ENCODE measurements at places on chromosomes 13 and 19.
A peak's percentile ranks its signal among the peaks of the same experiment; 100 is the strongest.

- DNase-seq: no peak
These were observed 199.4 kb upstream of the IPO5 start for GRCh38 chr13:97753942-97754670.

DNA sequence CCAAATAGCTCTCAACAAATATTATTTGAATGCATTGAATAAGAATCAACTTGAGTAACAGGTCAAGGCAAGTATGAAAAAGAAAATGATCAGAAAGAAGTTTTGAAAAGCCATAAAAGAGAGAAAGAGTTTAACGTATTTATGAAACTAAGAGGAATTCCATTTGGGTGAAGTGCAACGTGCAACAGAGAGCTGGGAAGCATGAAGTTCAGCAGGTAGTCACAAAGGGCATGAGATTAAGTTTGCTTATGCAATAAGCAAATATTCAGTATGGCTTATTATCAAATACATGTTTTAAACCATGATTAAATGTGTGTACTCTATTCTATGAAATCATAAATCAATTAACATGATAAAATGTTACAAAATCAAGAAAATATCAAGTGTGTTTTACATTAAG, 62.7 kb upstream of the PCDH17 start:
- no peak for DNase-seq

- DNase-seq: no peak
These were observed 154.8 kb downstream of the ABCC4 start for GRCh38 chr13:95146486-95146885.

GRCh38 chr19:55536951-55537740, at the start of gene SBK2:
Gene SBK2 (minus strand): TSS chr19:55537133. CDS start chr19:55536294, 839 bp downstream.
- peak; percentile 63 for DNase-seq

DNA sequence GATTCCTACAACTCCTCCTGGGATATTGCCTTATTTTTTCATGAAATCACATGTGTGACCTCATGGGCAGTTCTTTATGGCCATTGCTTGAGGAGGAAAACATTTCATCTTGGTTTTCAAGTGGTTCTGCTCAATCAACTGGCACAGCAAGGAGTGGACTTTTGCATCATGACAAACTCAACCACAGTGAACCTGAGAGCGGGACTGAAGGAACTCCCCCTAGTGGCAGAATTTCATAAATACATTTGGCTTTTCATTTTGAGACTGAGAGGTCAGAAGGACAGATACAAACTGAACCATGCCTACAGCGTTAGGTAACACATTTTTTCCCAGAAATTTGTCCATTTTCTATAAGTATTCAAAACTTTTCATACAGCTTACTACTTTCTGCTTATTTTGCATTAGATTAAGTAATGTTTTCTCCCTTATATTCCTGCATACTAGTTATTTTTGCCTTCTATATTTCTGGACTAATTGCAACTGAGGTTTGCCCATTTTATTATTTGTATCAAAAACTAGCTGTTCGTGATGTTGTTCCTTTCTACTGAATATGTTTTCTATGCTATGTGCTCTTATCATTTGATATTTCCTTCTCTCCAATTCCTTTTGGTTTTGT, 13.4 kb upstream of the SIGLEC12 start:
- peak; percentile 71 for DNase-seq

- peak; percentile 44 for DNase-seq
These were observed 4.1 kb downstream of the SWSAP1 start for GRCh38 chr19:11378319-11379189.

GRCh38 chr13:33033051-33033812, 17.0 kb downstream of the KL start:
- no peak for DNase-seq

DNA sequence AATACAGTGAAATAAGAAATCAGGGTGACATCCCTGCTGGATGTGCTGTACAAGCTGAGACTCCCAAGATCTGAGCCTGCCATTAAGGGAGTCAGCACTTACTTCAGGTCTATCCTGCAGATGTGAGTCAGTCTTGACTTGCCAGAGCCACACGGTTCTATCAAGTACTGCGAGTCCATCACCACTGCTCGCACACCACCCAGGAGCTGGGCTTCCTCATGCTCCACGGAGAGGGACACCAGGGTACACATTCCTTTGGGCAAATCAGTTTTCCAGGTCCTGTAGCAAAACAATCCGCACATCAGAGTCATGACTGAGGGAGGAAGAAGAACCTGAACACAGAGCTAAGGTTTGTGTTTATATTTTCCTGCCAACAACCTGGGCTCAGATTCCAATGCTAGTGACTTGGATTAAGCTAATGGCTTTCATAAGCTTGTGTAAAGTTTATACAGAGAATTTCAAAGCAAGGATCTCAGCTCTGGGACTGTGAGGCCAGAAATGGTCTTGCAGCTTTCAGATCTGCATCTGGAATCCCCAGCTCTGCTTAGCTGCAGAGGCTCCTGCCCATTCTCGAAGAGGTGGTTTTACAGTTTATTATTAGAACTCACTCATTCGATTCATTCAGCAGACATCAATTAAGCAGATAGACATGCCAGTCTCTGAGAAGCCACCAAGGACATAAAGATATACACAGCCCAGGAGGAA, 90.6 kb downstream of the KL start:
- peak; percentile 44 for DNase-seq

- no peak for DNase-seq
These were observed 28.6 kb downstream of the ZNF44 start for GRCh38 chr19:12265921-12266704.

DNA sequence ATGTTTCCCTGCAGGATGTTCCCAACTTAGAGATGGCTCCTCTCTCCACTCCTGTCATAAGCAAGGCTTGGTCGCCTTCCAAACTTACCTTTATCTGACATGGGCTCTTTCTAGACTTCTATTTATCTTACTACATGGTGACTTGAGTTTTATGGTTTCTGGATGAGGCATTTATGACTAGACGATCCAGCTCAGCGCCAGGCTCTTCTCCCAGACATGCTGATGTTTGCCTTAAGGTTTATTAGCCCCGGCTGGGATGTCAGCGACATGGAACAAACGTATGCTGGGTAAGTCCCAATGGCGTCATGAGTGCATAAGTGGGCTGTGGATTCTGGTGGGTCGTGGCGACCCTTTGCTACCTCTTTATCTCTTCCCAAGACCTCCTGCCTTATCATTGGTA, 39.8 kb upstream of the SLC15A1 start:
- no peak for DNase-seq

DNA sequence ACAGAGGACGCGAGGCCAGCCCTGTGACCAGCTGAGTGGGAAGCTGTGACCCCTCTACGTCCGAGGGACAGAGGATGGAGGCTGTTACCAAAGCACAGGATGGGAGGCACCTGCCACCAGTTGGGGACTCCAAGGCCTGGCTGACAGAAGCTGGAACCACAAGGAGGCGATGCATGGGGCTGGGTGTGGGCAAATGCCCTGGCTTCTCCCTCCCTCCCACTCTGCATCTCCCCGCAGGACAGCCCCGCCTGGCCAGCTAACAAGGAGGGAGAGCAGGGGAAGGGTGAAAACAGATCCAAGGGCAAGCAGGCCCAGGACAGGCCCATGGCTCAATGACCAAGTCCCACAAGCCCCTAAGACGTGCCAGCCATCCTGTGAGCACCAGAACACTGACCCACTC, 28.6 kb downstream of the AKT2 start:
- DNase-seq: no peak

DNA sequence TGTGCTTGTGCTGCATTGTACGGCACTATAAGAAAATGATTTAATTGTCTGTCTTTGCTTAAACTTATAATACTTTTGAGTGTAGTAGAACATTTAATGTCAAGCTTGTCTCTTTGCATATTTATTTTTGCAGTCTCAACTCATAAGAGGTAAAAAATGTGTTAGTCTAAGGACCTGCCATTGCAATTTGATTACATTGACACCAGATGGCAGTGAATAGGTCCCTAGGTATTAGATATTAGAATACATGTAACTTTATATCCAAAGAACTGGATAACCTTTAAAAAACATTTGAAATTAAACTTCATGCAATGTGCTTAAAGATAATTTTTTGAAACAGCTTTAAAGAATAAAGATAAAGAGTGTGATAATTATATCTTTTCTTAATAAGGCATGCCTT, 1421.3 kb downstream of the OLFM4 start:
- no peak for DNase-seq

DNA sequence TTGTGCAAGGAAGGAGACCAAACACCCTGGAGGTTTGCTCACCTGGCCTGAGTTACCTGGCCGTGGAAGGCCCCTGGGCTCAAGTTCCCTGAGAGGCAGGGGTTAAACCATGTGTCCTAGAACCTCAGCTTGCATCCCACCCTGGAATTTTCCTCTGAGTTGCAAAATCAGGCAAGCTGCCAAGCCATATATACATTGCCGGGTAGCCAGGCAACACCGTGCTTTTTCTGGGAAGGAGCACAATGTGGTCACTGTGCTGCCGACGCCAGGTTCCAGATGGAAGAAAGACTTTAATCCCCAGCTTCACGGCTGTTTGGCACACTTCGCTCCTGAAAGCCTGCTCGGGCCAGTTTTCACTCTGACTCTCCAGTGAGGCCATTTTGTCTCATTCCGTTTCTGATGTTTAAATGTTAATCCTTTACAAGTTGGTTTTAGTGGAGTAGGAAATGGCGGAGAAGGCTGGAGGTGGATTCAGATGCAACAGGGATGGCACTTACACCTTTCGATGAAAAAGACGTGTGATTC, 60.1 kb upstream of the PEG3 start:
- peak; percentile 99 for DNase-seq

DNA sequence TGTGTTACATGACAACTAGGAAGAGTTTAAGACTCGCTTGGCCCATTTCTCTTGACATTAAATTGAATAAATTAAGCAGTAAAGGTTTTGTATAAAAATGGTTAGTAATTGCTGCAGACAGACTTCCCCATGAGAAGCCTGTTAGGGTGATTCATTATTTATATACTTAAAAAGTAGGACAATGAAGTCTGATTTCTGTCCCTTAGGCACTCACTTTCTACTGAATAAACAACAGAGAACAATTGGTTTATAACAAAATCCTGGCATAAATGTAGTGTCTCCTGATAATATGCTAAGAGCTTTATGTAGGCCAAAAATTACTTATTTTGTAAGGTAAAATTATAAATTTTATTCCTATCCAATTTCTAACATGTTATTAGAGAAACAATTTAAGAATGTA, 2138.5 kb upstream of the PCDH20 start:
- DNase-seq: no peak

- DNase-seq: no peak
These were observed 629 bp downstream of the IZUMO4 start for GRCh38 chr19:2097203-2097885.

DNA sequence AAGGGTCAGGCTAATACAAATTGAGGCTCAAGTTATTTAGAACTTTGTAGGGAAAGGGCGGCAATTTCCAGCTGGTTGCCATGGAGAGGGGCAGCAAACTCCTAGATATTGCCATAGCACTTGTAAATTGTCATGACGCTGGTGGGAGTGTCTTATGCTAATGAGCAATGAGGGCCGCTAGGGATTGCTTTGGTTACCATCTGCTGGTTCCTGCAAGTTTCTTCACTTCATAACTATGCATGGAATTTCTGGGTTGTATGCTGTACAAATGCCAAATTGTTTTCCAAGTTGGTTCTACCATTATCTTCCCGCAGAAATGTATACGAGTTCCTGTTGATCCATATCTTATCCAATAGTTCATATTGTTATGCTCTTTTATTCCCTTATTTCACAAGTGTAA, 1339.4 kb downstream of the EFNB2 start:
- no peak for DNase-seq

DNA sequence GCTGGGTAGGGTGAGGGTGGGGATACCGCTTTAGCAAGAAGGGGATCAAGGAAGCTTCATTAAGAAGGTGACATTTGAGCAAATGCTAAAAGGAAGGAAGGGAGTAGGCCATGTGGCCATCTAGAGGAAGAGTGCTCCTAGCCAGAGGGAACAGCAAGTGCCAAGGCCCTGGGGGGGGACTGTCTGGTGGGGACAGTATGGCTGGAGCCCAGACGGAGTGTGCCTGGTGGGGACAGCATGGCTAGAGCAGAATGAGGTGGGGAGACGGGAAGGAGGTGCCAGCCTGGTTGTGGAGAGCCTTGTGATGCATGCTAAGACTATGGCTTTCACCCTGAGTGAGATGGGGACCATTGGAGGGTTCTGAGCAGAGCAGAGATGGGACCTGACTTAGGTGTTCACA, 2.1 kb upstream of the TGFB1 start:
- DNase-seq: no peak

DNA sequence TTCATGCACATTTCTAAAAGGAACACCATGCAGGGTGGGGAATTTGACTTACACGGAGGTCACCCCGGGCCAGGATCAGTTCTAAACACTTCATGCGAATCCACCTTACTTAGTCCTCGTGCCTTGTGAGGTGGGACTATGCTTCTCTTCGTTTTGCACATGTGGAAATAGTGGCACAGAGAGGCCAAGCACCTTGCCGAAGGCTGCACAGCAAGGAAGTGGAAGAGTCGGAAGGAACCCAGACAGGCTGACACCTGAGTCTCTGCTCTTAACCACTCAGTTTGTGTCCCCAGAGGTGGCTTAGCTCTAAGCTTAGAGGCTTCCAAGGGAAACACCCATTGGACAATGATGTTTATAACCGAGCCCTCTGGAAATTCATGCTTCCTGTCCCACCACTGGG, 150.1 kb downstream of the CACNA1A start:
- DNase-seq: no peak

DNA sequence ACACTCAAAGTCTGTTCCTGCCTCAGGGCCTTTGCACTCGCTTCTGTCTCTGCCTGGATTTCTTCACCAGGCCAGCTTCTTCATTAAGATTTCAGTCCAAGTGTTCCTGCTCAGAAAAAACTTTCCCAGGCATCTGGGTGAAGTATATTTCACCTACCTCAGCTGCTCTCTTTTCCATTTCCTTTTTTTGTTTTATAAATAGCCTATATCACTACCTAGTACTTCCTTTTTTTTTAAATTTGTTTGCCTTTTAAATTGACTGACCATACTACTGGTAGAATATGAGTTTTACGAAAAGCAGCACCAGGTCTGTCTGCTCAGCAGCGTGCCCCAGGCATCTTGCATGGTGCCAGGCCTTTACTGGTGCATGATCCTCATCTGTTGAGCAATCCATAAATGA, 1064.4 kb downstream of the UQCRFS1 start:
- no peak for DNase-seq

- peak; percentile 68 for DNase-seq
These were observed 54.6 kb downstream of the TRPM4 start for GRCh38 chr19:49212016-49212701.

DNA sequence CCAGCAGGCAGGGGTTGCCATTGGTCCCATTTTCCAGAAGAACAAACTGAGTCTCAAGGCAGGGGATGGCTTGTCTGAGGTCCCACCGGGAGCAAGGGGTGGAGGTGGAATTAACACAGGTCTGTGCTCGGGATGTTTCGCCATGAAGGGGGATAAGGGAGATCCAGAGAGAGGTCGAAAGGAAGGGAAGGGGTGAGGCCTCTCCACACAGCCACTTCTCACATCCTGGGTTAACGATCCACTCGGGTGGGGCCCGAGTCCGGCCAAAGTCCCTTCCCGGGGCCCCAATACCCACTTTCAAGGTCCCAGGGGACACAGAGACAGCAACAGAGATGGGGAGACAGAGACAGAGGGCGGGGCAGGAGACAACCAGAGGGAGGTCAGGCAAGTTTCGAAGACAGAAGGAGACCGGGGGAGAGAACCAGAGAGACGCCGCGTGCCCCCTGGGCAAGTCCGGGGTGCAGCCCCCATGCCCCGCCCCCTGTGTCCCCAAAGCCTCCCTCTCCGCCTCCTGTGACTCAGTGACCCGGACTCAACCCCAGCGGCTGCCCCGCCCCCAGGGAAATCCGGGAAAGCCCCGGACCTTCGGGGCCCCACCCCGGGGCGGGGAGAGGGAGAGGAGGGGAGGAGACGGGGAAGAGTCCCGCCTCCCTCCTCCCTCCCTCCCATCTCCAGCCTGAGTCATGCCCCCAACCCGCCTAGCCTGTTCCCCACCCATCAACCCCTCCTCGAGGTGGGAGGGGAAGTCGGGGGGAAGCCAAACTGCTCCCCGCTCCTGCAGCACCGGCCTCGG, 1.4 kb upstream of the BCL3 start:
- peak; percentile 93 for DNase-seq
